T-helper 17 cell (primary cell): ENCODE measurements at places on chromosomes 11 and 22. TPM values are rescaled to one million over a fixed set of nuclear protein-coding genes. Genes with fewer than 3 reads are reported as not detected.

- no peak for DNase-seq
Measured at GRCh38 chr11:42023267-42023666, 563.8 kb upstream of the LRRC4C start.

DNA sequence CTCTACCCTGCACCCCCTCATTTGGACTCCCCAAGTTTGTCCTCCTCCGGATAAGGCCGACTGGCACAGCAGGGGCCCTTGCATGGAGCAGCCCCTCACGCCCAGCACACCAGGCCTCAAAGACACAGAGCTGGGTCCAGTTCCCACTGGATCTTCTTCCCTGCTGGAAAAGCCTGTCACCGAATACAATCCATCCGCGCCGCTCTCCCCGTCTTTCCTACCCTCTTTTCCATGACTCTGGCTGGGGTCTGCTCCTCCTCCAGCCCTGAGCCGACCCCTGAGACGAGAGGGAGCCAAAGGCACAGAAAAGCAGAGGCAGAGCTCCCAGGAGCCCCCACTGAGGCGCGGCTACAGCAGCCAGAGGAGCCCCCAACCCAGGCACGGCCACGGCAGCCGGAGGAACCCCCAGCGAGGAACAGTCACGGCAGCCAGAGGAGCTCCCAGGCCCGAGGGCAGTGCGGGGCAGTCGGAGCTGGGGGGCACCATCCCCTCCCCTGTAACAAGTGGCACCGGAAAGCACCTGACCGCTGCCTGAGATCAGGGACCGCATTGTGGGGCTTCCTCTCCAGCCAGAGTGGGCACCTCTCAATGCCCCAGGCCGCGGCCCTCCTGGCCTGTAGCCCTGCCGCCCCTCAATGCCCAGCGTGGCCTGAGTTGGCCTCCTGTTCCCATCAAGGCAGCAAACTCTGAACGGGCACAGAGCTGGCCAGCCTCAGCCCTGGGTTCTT, 12.0 kb downstream of the ALG12 start:
- DNase-seq, result no peak

The DDI1 gene
- total RNA-seq, result not detected

- no peak for DNase-seq
Measured at GRCh38 chr11:47854667-47855066, 6.5 kb upstream of the NUP160 start.

GRCh38 chr11:94194712-94195111, 66.1 kb downstream of the PANX1 start:
- no peak for DNase-seq

The FAT3 gene
- not detected for total RNA-seq

The ATG2A gene
- total RNA-seq, result 161 TPM

DNA sequence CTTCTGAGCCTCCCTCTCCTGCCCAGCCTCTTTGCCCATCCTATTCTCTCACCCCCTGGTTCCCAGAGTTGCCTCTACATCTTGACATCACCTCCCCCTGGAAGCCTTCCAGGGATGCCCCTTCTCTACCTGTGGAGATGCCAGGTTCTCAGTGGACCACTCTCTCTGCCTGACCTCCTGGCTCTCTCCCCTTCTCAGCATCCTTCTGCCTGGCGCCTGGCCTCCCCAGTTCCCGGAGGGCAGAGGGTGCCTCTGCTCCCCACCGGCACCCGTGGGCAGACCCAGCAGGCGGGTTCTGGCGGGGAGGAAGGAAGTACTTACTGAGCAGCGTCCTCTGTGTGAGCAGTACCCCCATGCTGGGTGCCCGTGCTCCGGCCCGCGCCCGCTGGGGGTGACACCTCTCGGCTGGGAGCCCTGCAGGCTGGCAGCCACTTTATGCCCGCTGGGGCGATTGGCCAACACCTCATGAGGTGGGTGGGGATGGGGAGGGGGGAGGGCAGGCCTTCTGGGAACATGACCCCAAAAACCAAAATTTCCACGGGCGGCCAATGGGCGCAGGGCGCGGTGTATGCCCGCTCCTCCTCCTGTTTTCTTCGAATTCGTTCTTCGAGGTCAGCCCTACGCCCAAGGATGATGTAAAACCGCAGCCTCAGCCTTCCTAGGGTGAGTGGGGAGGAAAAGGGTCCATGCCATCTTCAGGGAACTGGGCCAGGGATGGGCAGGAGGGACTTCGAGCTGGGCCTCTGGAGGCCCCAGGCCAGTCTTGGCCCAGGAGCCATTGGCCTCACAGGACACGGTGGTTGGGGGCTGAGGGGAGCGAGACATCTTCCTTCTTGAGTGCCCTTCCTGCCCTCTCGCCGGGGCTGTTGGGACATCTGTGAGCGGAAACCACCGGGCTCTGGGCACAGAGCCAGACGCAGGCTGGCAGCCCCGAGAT, at the start of gene OSM:
TSS of gene OSM (minus strand) at position 407 of the 937 bp plus-strand sequence. CDS start at position 355, 52 bp downstream.
- DNase-seq, result peak; percentile 57

The OR2D2 gene
- not detected for total RNA-seq

- DNase-seq, result no peak
Measured at GRCh38 chr11:57650739-57651090, 1.0 kb upstream of the YPEL4 start.

The ZNRF3 gene
- total RNA-seq, result 0.72 TPM

The PGA4 gene
- not detected for total RNA-seq

The GRIK4 gene
- 0.05 TPM for total RNA-seq

The INPP5J gene
- total RNA-seq, result not detected

The PIH1D2 gene
- total RNA-seq, result not detected

The OR52I1 gene
- not detected for total RNA-seq

The MYBPC3 gene
- not detected for total RNA-seq

The OR8G5 gene
- total RNA-seq, result not detected

- no peak for DNase-seq
Measured at GRCh38 chr11:64265176-64266160, 14.1 kb downstream of the PLCB3 start.

The ZBTB3 gene
- 7.4 TPM for total RNA-seq

DNA sequence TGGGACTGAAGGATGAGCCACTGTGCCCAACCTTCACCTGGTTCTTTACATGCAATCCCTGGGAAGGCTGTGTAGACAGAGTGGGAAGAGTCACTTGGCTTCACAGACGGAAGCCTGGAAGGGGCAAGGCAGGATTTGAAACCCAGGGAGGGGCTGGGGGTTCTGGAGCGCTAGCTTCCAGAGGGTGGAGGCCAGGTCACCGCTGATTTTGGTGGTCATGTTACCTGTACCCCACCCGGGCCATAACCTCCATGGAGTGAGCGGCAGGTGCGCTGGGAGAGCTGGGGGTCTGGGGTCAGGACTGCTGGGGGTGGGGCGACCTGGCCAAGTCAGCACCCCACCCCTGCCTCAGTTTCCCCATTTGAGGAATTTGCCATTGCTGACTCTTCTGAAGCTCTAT, 38.3 kb downstream of the PDGFB start:
- no peak for DNase-seq

The OR52A5 gene
- total RNA-seq, result not detected
